ENCODE measurements at places on chromosomes 11 and 22.
A peak's percentile ranks its signal among the peaks of the same experiment; 100 is the strongest.

- DNase-seq: peak; percentile 36
Observed at GRCh38 chr11:72924568-72925190, 110.5 kb downstream of the ATG16L2 start.

- DNase-seq: no peak
Observed at GRCh38 chr11:16326679-16327297, 29.6 kb downstream of the SOX6 start.

DNA sequence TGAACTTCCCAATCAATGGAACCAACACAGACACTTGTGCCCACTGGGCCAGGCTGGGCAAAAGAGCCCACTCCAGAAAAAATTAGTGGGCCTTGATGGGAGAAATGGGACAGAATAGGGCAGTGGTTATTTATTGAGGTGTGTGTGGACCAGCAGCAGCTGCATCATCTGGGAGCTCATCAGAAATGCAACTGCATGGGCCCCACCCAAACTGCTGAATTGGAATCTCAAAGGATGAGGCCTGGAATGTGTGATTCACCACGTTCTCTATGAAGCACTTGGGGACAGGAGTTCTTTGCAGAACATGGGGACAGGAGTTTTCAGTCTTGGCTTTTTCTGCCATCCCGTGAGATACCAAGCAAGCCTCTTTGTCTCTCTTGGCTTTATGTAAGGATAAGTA, 255.6 kb upstream of the PLET1 start:
- DNase-seq: no peak

DNA sequence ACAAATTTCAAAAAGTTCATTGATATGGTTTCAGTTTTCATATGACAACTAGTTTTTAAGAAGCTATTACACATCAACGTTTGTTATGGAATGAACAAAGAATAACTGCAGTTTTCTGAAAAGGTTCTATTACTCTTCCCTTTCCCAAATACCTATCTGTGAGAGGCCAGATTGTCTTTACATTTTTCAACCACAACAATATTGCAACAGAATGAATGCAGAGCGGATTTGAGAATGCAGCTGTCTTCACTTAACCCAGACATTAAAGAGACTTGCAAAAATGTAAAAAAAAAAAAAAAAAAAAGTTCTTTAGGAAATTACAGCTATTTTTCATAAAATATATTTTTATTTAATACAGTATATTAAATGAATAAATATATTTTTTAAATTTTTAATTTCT, 250.8 kb downstream of the DDX10 start:
- no peak for DNase-seq

GRCh38 chr22:37569009-37569920, 9.0 kb downstream of the CDC42EP1 start:
- DNase-seq: no peak

DNA sequence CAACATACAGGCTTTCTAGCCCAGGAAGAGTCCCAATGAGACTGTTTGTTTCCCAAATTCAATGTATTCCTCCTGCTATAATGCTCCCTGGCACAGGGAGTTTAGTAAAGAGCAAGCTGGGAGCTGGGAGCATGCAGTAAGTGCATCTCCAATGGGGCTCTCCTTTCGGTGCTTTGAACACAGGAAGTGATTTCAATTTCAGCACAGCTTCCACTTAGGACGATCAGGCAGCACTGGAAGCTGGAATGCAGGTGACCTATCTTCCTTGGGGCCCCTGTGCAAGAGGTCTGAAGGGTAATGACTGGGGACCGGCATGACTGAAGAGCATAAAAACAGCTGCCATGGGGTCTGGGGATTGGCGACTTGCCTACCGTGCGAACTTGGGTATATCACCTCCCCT, 76.0 kb downstream of the LARGE1 start:
- no peak for DNase-seq

DNA sequence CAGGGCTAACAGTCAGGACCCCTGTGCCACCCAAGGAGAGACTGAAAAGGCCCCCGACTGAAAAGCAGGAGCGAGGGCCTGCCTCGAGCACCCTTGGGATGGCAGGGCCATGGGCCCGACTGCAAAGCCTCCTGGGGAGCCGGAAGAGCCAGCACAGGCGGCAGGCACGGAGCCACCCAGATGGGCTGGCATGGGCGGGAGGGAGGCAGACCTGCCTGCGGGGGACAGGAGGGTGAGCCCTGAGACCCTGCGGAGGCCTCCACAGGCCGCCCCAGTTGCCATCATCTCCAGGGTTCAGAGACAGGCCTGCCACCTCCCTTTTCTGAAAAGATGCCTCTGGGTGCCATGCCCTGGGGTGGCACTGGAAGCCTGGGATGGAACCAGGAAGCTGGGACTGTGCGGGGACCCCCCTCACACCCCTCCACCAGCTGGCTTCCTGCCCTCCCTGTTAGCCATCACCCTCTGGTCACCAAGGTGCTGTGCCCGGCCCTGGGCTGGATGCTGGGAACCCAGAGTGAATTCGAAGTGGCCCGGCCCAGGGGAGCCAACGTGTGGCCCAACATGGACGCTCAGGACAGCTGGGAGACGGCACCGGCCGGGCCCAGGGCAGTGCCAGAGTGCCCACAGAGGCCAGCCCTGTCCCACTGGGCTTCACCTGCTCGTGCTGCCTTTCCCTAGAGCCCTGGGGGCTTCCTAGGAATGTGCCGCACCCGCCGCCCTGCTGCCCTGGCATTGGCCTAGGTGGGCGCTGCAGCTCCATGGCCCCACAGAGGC, 13.8 kb downstream of the TSPAN32 start:
- no peak for DNase-seq

DNA sequence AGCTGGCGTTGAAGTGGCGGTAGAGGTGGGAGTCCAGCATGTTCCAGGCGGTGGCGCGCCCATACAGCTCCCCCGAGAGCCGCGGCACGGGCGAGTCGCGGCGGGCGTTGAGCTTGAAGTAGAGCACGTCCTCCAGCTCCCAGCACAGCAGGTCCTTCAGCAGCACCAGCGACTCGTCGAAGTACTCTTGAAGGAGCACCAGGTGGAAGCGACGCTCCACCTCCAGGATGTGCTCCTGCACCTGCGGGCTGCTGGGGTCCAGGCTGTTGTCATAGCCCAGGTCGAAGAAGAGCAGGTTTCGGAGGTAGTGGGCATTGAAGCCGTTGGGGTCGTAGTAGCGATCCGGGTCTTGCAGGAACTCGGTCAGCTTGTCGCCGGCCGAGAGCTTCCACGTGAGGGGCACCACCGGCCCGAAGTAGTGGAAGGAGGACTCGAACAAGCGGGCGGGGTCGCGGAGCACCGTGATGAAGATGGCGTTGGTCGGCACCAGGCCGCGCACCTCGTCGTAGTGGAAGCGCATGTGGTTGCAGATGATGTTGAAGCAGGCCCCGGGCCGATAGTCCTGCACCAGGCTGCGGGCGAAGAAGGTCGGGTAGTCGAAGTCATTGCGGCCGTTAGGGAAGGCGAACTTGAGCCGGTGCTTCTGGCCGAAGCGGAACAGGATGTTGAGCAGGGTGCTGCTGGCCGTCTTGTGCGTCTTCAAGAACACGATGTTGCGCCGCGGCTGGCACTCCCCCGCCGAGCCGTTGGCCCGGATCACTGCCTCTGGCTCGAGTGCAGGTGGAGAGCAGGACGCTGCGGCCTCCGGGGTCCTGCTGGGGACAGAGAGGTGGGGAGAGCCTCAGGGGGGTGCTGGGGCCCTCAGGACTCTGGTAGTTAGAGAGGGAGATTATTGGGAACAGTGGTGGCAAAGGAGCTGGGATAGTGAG, 9.0 kb upstream of the SEC14L6 start:
- no peak for DNase-seq

DNA sequence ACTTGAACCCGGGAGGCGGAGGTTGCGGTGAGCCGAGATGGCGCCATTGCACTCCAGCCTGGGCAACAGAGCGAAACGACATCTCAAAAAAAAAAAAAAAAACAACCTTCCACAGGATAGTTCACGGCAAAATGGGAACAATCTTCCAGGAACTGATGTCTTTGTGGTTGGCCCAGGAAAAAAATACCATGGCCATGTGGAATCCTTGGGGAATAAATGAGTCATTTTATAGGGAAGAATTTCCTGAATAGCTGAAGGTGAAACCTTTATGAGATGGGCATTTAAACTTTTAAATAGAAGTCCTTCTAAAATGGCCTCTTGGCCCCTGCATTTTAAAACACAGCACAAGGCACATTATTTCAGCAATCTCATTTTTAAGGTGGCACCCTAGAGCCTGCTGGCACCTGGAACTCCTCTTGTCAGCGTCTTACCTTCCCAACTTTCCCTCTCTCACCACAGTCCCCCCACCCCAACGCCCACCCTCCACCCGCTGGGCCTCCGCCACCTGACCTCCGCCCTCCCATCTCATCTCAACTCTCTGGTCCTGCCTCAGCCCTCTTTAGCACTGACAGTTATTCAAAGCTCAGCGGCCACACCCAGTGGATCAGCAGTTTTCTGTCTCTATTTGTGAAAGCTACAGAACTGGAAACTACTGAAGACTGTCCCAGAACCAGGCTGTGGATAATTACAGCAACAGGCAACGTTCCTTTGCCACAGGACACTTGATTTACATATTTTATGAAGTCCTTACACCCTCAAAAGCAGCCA, 43.1 kb downstream of the SCGB1A1 start:
- no peak for DNase-seq

- no peak for DNase-seq
Observed at GRCh38 chr11:60844045-60844869, 2.3 kb downstream of the CCDC86 start.

DNA sequence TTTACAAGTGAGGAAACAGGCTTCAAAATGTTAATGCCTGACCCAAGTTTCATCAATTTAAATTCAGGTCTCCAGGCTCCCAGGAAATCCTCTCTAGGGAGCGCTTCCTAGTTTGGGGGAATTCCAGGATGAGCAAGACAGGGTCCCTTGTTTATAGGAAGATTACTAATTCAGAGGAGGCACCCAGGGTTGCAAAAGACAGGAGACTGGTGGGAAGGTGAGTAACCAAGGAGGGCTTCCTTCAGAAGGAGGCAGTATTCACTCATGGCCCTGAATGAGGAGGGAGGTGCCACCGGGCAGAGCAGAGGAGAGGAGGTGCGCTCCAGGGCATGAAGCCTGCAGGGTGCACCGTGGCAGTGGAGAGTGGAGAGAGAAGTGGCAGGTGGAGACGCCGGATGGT, 1.6 kb downstream of the TMEM132A start:
- no peak for DNase-seq

DNA sequence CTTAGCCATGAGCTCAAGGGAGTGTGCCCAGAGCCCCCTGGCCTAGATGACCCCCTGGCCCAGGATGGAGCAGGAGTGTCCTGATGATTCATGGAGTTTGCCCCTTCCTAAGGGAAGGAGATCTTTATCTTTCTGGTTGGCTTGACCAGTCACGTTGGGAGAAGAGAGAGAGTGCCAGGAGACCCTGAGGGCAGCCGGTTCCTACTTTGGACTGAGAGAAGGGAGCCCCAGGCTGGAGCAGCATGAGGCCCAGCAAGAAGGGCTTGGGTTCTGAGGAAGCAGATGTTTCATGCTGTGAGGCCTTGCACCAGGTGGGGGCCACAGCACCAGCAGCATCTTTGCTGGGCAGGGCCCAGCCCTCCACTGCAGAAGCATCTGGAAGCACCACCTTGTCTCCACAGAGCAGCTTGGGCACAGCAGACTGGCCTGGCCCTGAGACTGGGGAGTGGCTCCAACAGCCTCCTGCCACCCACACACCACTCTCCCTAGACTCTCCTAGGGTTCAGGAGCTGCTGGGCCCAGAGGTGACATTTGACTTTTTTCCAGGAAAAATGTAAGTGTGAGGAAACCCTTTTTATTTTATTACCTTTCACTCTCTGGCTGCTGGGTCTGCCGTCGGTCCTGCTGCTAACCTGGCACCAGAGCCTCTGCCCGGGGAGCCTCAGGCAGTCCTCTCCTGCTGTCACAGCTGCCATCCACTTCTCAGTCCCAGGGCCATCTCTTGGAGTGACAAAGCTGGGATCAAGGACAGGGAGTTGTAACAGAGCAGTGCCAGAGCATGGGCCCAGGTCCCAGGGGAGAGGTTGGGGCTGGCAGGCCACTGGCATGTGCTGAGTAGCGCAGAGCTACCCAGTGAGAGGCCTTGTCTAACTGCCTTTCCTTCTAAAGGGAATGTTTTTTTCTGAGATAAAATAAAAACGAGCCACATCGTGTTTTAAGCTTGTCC, 14.3 kb downstream of the ADORA2A start:
- no peak for DNase-seq

DNA sequence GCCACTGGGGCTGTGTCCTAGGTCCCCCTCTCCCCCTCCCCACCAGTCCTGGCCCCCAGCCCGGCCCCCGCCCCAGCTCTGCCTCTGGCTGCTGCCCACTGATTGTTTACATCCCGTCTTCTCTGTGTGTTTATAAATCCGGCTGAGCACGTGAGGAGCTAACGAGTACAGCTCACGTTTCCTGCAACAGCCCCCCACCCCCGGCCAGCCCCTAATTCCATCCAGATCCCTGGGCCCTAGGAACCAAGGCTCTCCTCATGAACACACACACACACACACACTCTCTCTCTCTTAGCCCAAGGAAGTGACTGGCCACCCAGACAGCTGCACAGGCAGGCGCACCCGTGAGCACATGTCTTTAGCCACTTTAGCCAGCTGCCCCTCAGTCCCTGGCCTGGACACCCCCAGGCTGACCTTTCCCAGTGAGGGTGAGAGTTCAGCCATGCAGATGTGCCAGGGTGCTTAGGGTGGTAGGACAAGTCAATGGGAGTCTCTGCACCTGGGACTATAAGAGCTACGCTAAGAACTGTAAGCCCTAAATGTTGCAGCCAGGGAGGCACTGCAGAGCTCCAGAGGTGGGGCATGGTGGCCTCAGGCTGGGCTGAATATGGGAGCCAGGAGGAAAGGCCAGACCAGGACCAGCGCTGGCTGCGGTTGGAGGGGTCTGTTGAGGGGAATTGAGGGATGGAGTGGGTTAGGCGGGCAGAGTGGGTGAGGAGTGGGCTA, 2.9 kb downstream of the CLCF1 start:
- no peak for DNase-seq

DNA sequence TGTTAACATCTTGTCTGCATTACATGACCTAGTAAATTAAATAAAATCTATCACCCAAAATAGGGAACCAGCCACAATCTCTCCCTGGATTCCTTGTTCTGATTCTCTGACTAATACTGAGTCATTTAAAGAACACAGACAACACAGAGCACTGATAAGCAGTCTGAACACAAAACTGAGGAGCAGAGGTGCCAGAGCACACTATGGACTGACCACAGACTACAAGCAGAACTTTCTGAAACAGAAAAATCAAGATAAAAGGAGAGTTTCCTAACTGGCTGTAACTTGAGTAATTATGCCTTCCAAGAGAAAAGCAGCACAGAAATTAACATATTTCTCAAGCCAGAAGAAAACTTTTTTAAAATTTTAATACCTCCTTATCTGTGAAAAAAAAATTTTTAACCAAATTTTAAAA, 128.8 kb downstream of the SGSM3 start:
- peak; percentile 66 for DNase-seq

DNA sequence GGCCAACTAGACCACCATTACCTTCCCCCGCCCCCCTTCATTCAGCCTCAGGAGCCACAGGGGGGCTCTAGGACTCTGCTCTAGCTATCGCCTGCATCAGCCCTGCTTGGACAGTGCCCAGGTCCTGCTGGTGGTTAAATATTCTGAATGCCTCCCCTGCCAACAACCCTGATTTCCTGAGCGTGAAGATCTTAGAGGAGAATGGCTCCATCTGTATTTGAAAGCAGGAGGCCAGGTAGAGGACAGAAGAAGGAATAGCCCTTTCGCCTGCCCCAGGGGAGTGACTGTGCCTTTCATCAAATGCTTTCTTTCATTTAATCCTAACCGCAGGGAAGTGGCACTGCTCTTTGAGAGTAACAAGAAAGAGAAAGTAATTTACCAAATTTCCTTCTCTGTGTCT, 69.2 kb downstream of the ISX start:
- no peak for DNase-seq
